ENCODE measurements at places on chromosomes 13 and 19.

GRCh38 chr19:11539495-11540365 is 1.1 kb downstream of the CNN1 start:
- H3K4me1 ChIP-seq, result peaks cover 18% of the 10 kb centered on the region
- no peaks in the 10 kb centered on the region for H3K36me3 ChIP-seq
- H3K27me3 ChIP-seq, result no peaks in the 10 kb centered on the region
- peak overlapping the region; percentile 63 for H3K4me3 ChIP-seq
- DNase-seq, result peak; percentile 70

GRCh38 chr13:40132249-40132648 is 476.8 kb downstream of the COG6 start:
- H3K27me3 ChIP-seq, result no peaks in the 10 kb centered on the region
- no peak overlapping the region for H3K27ac ChIP-seq
- no peak overlapping the region for H3K4me3 ChIP-seq
- no peaks in the 10 kb centered on the region for H3K4me1 ChIP-seq
- H3K36me3 ChIP-seq, result no peaks in the 10 kb centered on the region
- DNase-seq, result no peak

GRCh38 chr13:78409172-78409571 is 194.2 kb downstream of the POU4F1 start:
- no peak overlapping the region for H3K27ac ChIP-seq
- no peaks in the 10 kb centered on the region for H3K4me1 ChIP-seq

- no peaks in the 10 kb centered on the region for H3K27me3 ChIP-seq
- H3K36me3 ChIP-seq, result no peaks in the 10 kb centered on the region
- H3K4me1 ChIP-seq, result no peaks in the 10 kb centered on the region
- peak; percentile 21 for DNase-seq
Measured at GRCh38 chr13:41588899-41589298, 131.5 kb downstream of the RGCC start.

DNA sequence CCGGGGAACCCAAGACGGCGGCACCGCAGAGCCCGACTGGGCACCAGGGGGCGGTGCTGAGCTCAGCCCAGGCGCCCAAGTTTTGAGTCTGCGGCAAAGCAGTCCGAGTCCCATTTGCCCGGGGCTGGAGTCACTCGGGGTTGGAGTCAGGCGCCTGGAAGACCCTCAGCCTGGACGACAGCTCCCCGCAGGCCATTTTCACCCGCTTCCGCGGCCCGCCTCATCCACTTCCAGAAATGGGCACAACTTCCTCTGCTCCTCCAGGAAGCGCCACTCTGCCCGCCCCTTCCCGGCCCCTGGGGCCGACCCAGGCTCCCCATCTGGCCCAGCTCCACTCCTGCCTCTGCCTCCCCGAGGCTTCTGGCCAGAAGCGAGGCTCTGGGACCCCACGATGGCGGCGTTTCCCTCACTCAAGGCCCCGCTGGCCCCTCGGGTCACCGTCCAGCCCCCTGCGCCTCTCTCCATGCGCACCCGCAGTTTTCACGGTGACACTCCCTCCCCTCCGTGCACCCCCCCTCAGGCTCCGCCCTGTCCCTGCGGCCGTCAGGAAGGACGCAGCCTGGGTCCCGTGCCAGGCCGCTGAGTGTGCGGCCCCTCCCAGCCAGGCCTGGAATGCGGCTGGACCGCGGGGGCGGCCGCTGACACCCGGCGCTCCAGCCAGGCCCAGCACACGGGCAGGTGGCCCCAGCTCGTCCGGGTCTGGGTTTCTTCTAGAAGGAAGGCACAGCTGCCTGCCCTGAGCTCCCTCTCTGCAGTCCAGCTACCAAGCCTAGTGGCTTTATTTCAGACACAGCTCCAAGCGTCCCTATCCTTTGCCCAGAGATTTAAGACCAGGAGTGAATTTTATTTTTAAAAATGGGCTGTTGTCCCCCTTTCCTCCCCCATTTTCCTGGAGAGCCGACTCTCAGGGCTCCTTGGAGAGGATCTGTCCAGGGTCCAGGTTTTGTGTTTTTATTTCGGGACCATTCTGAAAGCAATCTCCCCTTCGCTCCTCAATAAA is 4.7 kb downstream of the SERTAD1 start:
- H3K36me3 ChIP-seq, result no peaks in the 10 kb centered on the region
- H3K27me3 ChIP-seq, result no peaks in the 10 kb centered on the region
- peaks cover 17% of the 10 kb centered on the region for H3K4me1 ChIP-seq
- peak overlapping the region; percentile 87 for H3K4me3 ChIP-seq
- DNase-seq, result peak; percentile 92
- H3K27ac ChIP-seq, result peak overlapping the region; percentile 98

GRCh38 chr13:99075268-99076191 is 97.7 kb upstream of the DOCK9 start:
- no peak for DNase-seq
- no peak overlapping the region for H3K27ac ChIP-seq
- H3K36me3 ChIP-seq, result no peaks in the 10 kb centered on the region
- H3K27me3 ChIP-seq, result no peaks in the 10 kb centered on the region
- no peak overlapping the region for H3K4me3 ChIP-seq
- H3K4me1 ChIP-seq, result no peaks in the 10 kb centered on the region

- no peaks in the 10 kb centered on the region for H3K27me3 ChIP-seq
- no peak overlapping the region for H3K27ac ChIP-seq
- no peaks in the 10 kb centered on the region for H3K36me3 ChIP-seq
- no peak for DNase-seq
Measured at GRCh38 chr13:104043184-104043583, 977.0 kb upstream of the SLC10A2 start.

DNA sequence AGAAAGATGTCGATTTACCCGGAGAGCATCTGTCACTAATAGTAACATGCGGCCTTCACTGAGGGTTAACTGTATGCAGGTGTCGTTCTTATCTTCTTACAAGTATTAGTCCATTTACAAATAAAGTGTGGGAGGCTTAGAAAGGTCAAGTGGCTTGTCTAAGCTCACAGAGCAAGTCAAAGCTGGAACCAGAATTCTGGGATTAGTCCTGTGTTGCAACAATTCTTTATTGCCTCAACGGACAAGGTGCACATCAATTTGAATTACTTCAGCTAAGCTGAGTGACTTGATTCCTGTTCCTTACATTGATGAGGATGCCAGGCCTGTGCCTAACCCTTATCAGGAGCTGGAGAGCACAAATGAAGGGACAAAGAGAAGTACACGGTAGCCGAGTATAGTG is 1193.6 kb downstream of the UQCRFS1 start:
- H3K36me3 ChIP-seq, result no peaks in the 10 kb centered on the region
- no peak overlapping the region for H3K27ac ChIP-seq
- peaks cover 5% of the 10 kb centered on the region for H3K4me1 ChIP-seq
- H3K4me3 ChIP-seq, result no peak overlapping the region

DNA sequence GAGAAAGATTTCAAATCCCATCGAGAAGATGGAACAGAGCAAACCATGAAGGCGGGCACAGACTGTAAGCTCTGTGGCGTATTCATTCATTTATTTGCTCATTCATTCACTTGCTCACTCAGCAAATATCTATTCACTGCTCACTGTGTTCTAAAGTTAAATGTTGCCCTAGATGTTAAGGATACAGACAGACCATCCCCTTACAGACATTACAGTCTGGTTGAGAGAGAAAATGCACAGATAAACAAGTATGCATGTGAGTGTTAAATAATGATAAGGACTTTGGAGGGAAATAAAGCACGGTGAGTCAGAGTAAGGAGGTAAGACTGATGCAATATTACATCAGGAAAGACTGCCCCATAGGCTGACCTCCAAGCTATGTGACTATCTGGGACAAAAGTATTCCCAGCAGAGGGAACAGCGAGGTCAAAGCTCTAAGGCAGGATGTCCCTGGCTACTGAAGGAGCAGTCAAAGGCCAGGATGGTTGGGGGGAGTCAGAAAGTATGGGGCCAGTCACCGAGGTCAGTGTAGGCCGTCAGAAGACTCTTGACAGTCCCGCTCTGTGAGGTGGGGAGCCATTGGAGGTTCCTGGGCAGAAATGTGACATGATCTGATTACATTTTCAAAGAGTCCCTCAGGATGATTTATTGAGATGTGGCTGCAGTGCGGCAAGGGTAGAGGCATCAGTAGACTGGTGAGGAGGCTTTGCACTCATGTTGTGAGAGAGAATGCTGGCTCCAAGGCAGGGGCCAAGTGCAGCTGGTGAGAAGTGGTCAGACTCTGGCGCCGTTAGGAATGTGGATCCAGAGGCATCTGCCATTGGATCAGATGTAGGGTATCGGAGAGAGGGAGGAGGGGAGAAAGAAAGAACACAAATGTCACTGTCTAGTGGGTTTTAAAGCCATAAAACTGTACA is 37.9 kb downstream of the MBNL2 start:
- peaks cover 30% of the 10 kb centered on the region for H3K4me1 ChIP-seq
- no peaks in the 10 kb centered on the region for H3K36me3 ChIP-seq
- no peaks in the 10 kb centered on the region for H3K27me3 ChIP-seq
- no peak for DNase-seq

DNA sequence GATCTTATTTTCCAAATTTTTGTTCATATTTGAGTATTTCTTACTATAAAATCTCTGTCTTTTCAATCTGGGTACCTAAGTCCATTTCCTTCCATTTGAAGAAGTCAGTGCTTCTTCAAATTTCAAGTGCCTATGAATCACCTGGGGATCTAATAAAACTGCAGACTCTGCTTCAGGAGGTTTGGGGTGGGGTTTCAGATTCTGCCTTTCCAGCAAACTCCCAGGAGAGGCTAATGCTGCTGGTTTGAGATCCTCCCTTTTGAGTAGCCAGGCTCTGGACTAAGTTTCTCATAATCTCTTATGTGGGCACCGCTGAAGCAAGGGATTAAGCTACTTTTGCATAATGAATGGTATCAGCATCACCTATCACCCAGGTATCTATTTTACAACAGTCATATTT is 242.4 kb downstream of the RGCC start:
- H3K36me3 ChIP-seq, result no peaks in the 10 kb centered on the region
- H3K4me1 ChIP-seq, result peaks cover 29% of the 10 kb centered on the region
- no peak for DNase-seq
- no peaks in the 10 kb centered on the region for H3K27me3 ChIP-seq
- H3K4me3 ChIP-seq, result no peak overlapping the region

DNA sequence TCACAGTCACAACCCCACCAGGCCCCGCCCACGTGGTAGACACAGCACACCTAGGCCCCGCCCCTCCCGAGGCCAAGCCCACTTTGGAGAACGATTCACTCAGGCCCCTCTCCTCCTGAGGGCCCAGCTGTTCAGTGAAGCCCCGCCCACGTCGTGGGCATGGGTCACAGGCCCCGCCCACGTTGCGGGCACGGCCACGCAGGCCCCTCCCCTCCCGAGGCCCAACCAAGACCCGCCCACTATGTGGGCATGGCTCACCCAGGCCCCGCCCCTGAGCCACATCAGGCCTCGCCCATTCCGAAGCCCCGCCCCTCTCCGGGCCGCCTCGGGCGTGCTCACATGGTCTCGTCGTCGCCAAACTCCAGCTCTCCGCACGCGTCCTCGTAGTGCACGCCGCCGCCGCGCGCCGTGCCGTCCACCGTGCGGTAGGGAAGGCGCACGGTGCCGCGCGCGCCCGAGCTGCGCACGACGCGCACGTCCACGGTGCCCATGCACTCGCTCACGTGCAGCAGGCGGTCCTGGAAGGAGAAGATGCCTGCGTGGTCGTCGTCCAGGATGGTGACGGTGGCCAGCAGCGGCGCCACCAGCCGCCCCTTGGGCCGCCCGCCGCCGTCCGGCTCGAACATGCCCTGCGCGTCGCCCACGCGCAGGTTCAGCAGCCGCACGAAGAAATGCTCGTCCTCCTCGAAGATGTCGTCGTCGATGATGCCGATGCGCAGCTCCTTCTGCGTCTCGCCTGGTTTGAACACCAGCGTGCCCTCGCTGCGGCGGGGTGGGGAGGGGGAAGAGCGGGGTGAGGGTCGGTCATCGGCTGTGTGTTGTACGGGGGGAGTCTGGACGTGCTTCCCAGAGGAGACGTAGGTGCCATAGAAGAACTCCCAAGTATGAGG is 24.0 kb downstream of the SLC8A2 start:
- H3K4me3 ChIP-seq, result peak overlapping the region; percentile 67
- peak overlapping the region; percentile 88 for H3K27ac ChIP-seq
- peaks cover 23% of the 10 kb centered on the region for H3K4me1 ChIP-seq
- peak; percentile 99 for DNase-seq
- peaks cover 23% of the 10 kb centered on the region for H3K27me3 ChIP-seq

GRCh38 chr19:43739439-43740235 is 15.1 kb downstream of the SMG9 start:
- H3K4me1 ChIP-seq, result no peaks in the 10 kb centered on the region
- no peaks in the 10 kb centered on the region for H3K27me3 ChIP-seq
- no peak overlapping the region for H3K27ac ChIP-seq
- H3K4me3 ChIP-seq, result no peak overlapping the region
- peaks cover 3% of the 10 kb centered on the region for H3K36me3 ChIP-seq
- no peak for DNase-seq

DNA sequence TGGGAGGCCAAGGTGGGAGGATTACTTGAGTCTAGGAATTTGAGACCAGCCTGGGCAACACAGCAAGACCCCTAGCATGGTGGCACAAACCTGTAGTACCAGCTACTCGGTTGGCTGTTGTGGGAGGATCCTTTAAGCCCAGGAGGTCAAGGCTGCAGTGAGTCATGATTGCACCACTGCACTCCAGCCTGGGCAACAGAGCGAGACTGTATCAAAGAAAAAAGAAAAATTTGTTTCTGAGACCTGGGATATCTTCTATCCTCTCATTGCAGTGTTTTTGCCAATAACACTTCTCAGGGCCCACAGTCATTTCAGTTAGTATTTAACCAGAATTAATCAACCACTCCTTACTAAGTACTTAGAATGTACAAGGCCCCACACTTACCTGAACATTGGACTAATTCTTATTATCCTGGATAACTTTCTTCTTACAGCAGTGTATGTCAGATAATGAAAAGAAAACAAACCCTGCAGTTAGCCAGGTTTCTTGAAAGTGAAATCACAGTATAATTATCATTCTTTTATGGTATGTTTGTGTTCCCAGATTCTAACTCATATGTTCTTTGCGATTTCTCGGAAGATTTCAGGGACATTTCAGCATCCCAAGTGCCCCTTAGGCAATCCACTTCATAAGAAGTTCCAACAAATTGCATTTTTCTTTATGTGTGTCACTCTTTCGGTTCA is 75.6 kb upstream of the KLF5 start:
- DNase-seq, result no peak
- H3K4me3 ChIP-seq, result no peak overlapping the region
- no peaks in the 10 kb centered on the region for H3K36me3 ChIP-seq
- H3K27me3 ChIP-seq, result no peaks in the 10 kb centered on the region

GRCh38 chr19:30685426-30686000 is 313.3 kb downstream of the ZNF536 start:
- no peak overlapping the region for H3K27ac ChIP-seq
- no peak overlapping the region for H3K4me3 ChIP-seq
- peaks cover 17% of the 10 kb centered on the region for H3K4me1 ChIP-seq

DNA sequence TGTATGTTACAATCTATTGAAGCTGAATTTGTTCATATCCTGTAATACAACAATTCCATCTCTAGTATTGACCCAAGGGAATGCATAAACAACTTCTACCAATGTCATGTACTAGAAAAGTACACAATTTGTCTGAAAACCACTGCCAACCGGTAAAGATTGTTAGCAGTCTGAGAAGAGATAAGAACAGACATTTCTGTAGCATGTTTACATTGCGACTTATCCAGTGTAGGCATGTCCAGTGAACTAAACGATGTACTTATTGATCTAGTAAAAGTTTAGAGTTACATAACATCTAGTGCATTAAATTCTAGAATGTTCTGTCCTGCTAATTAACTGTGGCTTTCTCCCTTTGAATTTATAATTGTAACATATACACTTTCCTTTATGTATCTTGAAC is 425.9 kb downstream of the SLITRK6 start:
- DNase-seq, result no peak
- H3K4me3 ChIP-seq, result no peak overlapping the region
- H3K36me3 ChIP-seq, result no peaks in the 10 kb centered on the region
- H3K27ac ChIP-seq, result no peak overlapping the region
- H3K27me3 ChIP-seq, result no peaks in the 10 kb centered on the region

All from GM23338 (cell line).